SJSA1 (cell line): ENCODE measurements at places on chromosomes 2 and 18. TPM values are rescaled to one million over a fixed set of nuclear protein-coding genes. Genes with fewer than 3 reads are reported as not detected.
A peak's percentile ranks its signal among the peaks of the same experiment; 100 is the strongest.

- H3K4me1 ChIP-seq: peaks cover 7% of the 10 kb centered on the region
- H3K27me3 ChIP-seq: no peaks in the 10 kb centered on the region
- no peaks in the 10 kb centered on the region for H3K36me3 ChIP-seq
- DNase-seq: no peak
Observed at GRCh38 chr2:148273158-148273691, 252.3 kb downstream of the MBD5 start.

- no peaks in the 10 kb centered on the region for H3K27me3 ChIP-seq
- H3K4me1 ChIP-seq: peaks cover 8% of the 10 kb centered on the region
- no peak overlapping the region for H3K4me3 ChIP-seq
- no peak overlapping the region for H3K27ac ChIP-seq
- DNase-seq: no peak
Observed at GRCh38 chr18:24026457-24026856, 11.9 kb downstream of the TTC39C start.

SLC5A7 gene
- not detected in 2 replicates for total RNA-seq

DNA sequence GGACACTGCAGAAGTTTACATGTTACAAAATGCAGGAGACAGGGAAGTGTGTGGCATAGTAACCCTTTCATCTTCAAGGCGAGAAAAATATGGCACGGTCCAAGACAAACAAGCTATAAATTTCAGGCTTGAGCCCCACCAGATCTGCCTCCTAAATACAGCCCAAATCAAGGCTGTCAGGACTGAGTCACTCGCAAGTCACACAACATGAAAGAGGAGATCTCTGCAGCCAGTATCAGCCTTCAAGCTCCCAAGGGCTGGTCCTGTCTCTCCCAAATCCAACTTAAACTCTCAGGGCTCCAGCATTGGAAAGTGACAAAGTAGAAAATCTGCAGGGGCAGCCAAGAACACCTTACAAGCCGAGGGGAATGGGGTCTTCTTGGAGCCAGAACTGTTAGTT is 106.3 kb upstream of the GATA6 start:
- no peak for DNase-seq
- H3K27me3 ChIP-seq: no peaks in the 10 kb centered on the region
- H3K4me3 ChIP-seq: no peak overlapping the region
- no peaks in the 10 kb centered on the region for H3K36me3 ChIP-seq

PIEZO2 gene
- 4.2 and 5.5 TPM in 2 replicates for total RNA-seq

GAL3ST2 gene
- not detected in 2 replicates for total RNA-seq

NFE2L2 gene
- total RNA-seq: 65.8 and 119 TPM in 2 replicates

GRCh38 chr2:171136024-171136423 is 24.7 kb downstream of the TLK1 start:
- no peak overlapping the region for H3K4me3 ChIP-seq
- no peak for DNase-seq
- no peaks in the 10 kb centered on the region for H3K36me3 ChIP-seq
- H3K27me3 ChIP-seq: no peaks in the 10 kb centered on the region
- H3K4me1 ChIP-seq: peaks cover 27% of the 10 kb centered on the region

DNA sequence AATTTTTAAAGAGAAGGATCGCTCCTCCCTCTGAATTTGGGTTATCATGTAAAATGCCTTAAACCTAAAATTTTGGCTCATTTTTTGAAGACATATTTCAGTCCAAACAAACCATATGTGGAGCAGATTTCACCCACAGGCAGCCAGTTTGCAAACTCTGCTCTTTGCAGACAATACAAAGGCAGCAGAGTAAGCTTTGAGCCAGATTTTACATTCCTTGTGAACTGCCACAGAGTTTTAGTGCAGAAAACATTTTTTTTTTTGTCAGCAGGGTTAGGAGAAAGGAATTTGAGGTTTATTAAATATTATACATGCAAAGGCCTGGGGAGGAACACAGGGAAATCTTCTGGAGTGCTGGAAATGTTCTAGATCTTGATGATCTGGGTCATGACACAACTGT is 171.9 kb upstream of the FN1 start:
- H3K27me3 ChIP-seq: no peaks in the 10 kb centered on the region
- no peaks in the 10 kb centered on the region for H3K36me3 ChIP-seq
- no peak overlapping the region for H3K4me3 ChIP-seq
- peaks cover 3% of the 10 kb centered on the region for H3K4me1 ChIP-seq
- no peak for DNase-seq

LOXHD1 gene
- total RNA-seq: not detected in 2 replicates

DNA sequence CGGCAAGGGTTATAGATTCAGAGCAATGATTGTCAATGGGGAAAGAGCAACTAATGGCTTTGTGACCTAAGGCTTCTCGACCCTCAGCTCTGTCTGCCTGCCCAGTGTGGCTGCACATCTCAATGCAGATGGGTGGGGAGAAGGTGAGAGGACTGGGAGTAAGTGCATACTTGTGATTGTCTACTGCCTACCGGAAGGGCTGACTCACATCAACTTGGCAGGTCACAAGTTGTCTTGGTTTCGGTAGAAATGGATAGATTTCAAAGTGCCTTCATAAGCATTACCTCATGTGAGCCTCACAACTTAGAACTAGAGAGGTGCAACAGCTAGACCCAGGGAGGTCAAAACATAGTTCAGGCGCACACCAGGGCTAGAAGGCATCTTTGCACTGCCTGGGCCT is 29.4 kb downstream of the STAT1 start:
- DNase-seq: no peak
- no peak overlapping the region for H3K27ac ChIP-seq
- no peaks in the 10 kb centered on the region for H3K27me3 ChIP-seq
- peaks cover 19% of the 10 kb centered on the region for H3K4me1 ChIP-seq

GRCh38 chr2:239612133-239612532 is 211.3 kb upstream of the HDAC4 start:
- no peaks in the 10 kb centered on the region for H3K36me3 ChIP-seq
- DNase-seq: peak; percentile 35
- no peaks in the 10 kb centered on the region; the same call in 1 of the 2 replicates for H3K27me3 ChIP-seq
- H3K4me3 ChIP-seq: no peak overlapping the region
- no peak overlapping the region for H3K27ac ChIP-seq

DNA sequence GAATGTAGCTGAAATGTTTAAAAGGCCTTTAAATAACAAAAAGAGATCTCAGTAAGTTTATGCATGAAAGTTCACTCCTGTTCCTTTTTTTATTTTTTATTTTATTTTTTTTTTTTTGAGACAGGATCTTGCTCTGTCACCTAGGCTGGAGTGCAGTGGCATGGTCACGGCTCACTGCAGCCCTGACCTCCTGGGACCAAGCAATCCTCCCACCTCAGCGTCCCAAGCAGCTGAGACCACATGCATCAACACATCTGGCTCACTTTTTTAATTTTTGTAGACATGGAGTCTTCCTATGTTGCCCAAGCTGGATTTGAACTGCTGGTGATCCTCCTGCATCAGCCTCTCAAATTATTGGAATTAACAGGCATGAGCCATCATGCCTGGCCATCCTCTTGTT is 84.3 kb downstream of the KANSL1L start:
- no peak overlapping the region for H3K27ac ChIP-seq
- no peak overlapping the region for H3K4me3 ChIP-seq
- H3K4me1 ChIP-seq: no peaks in the 10 kb centered on the region
- H3K36me3 ChIP-seq: no peaks in the 10 kb centered on the region

PECR gene
- 7.8 and 24.7 TPM in 2 replicates for total RNA-seq

PFN4 gene
- total RNA-seq: 0.29 and 0.69 TPM in 2 replicates

GRCh38 chr2:109081374-109081773 is 47.6 kb upstream of the SH3RF3 start:
- no peak overlapping the region for H3K27ac ChIP-seq
- H3K27me3 ChIP-seq: no peaks in the 10 kb centered on the region
- no peaks in the 10 kb centered on the region for H3K4me1 ChIP-seq

GAREM2 gene
- 0.05 TPM in 1 of 2 replicates, not detected in the other for total RNA-seq

ABCG5 gene
- not detected in 2 replicates for total RNA-seq

EPB41L3 gene
- total RNA-seq: 0.21 TPM in 1 of 2 replicates, not detected in the other

DNA sequence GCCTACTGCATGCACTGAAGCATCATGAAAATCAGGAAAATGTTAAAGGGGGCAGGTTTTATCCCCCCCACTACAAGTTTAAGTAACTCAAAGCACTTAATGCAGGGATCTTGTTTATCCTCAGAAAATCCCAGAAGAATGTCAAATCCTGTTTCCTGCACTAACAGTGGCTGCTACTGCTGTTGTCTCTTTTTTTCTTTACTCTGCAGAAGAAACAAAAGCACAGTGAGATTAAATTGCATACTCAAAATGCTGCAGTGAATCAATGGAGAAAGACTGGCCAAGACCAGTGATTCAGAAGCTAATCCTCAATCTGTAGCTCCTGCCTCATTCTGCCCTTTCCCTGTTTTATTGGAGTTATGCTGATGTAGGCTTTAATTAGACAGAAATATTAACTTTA is 332.3 kb upstream of the FIGN start:
- no peaks in the 10 kb centered on the region for H3K4me1 ChIP-seq
- no peak overlapping the region for H3K4me3 ChIP-seq
- DNase-seq: no peak

DNA sequence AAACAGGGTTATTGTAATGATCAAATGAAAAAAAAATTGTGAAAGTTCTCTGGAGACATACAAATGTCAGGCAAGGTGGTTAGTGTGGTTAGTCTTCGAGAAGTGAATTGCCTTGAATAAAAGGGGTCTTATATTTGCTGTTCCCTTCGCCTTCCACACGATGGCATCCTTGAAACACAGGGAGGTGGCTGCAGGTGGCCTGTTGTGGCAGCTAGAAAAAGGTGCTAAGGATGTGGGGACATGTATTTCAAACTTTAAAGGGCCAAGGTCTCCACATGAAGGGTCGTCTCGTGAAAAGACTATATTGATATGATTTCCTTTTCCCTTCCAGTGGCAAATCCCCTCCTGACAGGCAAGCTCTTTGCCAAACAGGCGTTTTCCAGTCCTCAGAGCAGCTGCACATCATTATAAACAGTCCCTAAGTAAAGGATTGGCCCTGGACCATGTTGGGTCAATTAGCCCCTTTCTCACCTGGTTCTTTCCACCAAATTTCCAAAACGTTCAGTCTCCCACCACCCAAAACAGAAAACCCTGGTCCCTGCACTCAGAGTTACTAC is 68.5 kb downstream of the COPS8 start:
- DNase-seq: peak; percentile 45
- H3K27me3 ChIP-seq: no peaks in the 10 kb centered on the region
- peaks cover 40% of the 10 kb centered on the region for H3K4me1 ChIP-seq
- H3K27ac ChIP-seq: no peak overlapping the region

DNA sequence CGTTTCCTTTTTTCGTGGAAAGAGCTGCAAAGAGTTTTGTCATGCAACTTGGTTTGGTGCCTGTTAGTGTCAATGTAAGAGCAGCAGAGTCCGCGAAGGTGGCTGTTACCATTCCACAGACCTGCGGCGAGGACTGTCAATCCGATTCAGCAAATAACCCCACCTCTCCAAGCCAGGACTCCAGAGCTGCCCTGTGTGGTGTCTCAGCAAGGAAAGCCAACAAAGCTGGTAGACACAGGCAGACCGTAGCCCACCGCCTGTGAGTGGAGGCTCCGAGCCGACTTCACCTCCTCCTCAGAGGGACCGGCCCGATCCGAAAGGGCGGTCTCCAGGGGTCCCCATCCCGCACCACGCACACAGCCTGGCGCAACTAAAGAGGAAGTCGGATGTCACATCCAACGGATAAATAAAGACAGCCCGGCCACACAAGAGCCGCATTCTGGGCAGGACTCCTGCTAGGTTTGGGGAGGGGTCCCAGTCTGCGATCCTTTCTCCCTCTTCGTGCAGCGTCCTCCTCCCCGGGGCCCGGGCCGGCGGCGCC is 819 bp downstream of the ANKRD44 start:
- H3K27ac ChIP-seq: no peak overlapping the region
- peak overlapping the region; percentile 89 for H3K4me3 ChIP-seq
- H3K4me1 ChIP-seq: peaks cover 27% of the 10 kb centered on the region
- no peaks in the 10 kb centered on the region for H3K27me3 ChIP-seq

DNA sequence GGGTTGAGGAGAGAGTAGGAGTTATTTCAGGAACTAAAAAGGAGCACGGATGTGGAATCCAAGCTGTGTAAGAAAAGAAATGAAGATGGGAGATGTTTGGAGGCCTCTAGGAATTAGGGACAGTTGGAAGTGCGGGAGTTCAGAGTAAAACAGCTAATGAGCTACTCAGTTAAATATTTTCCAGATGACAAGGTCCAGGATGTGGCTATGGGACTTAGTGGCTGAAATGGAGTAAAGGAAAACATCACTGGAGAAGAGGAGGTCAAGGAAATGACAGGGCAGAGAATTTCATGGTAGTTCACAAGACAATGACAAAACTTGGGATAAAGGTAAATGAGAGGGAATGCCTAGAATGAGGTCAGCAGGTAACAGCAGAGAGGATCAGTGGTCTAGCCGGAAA is 13.0 kb downstream of the GPR155 start:
- no peak overlapping the region for H3K4me3 ChIP-seq
- H3K36me3 ChIP-seq: no peaks in the 10 kb centered on the region
- H3K27ac ChIP-seq: peak overlapping the region; percentile 53
- no peaks in the 10 kb centered on the region for H3K27me3 ChIP-seq
- H3K4me1 ChIP-seq: peaks cover 27% of the 10 kb centered on the region
- DNase-seq: no peak

DAW1 gene
- 0.16 TPM in 2 replicates for total RNA-seq

- H3K4me3 ChIP-seq: no peak overlapping the region
- no peaks in the 10 kb centered on the region for H3K4me1 ChIP-seq
- no peak overlapping the region for H3K27ac ChIP-seq
- no peak for DNase-seq
- no peaks in the 10 kb centered on the region for H3K27me3 ChIP-seq
Observed at GRCh38 chr2:38462121-38462661, 85.1 kb upstream of the ATL2 start.

GRCh38 chr2:223230352-223230751 is 178.4 kb downstream of the KCNE4 start:
- H3K27ac ChIP-seq: no peak overlapping the region
- no peak for DNase-seq
- H3K36me3 ChIP-seq: no peaks in the 10 kb centered on the region
- H3K4me1 ChIP-seq: no peaks in the 10 kb centered on the region

DNA sequence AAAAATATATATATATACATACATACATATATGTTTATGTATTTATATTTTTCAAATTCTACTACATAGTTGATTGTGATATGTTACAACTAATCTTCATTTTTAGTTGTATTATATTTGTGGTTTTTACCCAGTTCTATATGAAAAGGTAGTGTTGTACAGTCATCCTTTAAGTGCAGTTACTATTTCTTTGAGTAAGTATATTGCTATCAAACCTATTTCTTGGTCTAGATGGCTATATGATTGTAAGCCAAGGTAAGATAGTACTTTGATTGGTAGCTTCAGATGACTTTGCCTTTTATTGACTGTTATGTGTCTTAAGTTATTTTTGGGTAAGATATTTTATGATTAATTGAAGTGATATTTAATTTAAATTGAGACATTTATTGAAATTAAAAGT is 89.6 kb downstream of the AGPS start:
- H3K27ac ChIP-seq: no peak overlapping the region
- H3K36me3 ChIP-seq: peaks cover 39% of the 10 kb centered on the region
- H3K27me3 ChIP-seq: no peaks in the 10 kb centered on the region
- DNase-seq: no peak
- no peak overlapping the region for H3K4me3 ChIP-seq

GRCh38 chr2:32768387-32769174 is 140.7 kb downstream of the TTC27 start:
- no peak for DNase-seq
- H3K4me3 ChIP-seq: no peak overlapping the region
- no peaks in the 10 kb centered on the region for H3K4me1 ChIP-seq
- H3K27ac ChIP-seq: no peak overlapping the region

- no peak overlapping the region for H3K27ac ChIP-seq
- H3K36me3 ChIP-seq: peaks cover 46% of the 10 kb centered on the region
- H3K4me3 ChIP-seq: no peak overlapping the region
- no peaks in the 10 kb centered on the region for H3K27me3 ChIP-seq
- no peak for DNase-seq
Observed at GRCh38 chr18:13745696-13746095, 19.2 kb downstream of the RNMT start.
